ENCODE measurements at places on chromosomes 16 and 17.
A peak's percentile ranks its signal among the peaks of the same experiment; 100 is the strongest.

DNA sequence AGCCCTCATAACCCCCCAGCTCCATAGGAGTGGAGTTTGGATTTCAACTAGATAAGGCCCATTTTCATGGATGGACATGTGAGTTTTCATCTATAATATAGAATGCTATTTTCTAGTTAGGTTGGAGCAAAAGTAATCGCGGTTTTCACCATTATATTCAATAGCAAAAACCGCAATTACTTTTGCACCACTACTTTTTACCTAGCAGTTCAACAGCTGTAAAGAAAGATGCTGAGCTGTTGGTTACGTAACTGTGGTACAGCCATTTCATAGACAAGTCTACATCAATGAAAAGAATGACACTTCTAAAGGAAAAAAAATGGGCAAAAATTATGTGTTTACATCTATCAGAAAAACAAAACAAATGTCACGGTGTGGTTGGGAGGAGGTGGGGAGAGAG lies 507.7 kb downstream of the MAF start:
- no peak for DNase-seq

GRCh38 chr16:57566436-57566835 lies 24.0 kb downstream of the ADGRG5 start:
- no peak for DNase-seq

DNA sequence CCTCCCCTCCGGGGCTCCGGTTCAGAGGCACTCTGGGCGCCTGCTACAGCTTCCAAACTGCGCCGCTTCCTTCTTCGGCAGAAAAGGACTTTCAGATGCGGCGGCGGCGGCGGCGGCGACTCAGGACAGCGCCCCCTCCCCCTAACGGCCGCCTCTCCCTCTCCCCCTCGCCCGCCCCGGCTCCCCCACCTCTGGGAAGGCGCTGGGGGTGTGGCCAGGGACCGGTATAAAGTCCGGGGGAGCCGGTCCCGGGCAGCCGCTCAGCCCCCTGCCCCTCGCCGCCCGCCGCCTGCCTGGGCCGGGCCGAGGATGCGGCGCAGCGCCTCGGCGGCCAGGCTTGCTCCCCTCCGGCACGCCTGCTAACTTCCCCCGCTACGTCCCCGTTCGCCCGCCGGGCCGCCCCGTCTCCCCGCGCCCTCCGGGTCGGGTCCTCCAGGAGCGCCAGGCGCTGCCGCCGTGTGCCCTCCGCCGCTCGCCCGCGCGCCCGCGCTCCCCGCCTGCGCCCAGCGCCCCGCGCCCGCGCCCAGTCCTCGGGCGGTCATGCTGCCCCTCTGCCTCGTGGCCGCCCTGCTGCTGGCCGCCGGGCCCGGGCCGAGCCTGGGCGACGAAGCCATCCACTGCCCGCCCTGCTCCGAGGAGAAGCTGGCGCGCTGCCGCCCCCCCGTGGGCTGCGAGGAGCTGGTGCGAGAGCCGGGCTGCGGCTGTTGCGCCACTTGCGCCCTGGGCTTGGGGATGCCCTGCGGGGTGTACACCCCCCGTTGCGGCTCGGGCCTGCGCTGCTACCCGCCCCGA lies at the start of gene IGFBP4:
Gene IGFBP4, plus strand, starts transcription at position 255 of the 792 bp plus-strand sequence. Its CDS starts 286 bp downstream, at position 541.
- peak; percentile 24 for DNase-seq

DNA sequence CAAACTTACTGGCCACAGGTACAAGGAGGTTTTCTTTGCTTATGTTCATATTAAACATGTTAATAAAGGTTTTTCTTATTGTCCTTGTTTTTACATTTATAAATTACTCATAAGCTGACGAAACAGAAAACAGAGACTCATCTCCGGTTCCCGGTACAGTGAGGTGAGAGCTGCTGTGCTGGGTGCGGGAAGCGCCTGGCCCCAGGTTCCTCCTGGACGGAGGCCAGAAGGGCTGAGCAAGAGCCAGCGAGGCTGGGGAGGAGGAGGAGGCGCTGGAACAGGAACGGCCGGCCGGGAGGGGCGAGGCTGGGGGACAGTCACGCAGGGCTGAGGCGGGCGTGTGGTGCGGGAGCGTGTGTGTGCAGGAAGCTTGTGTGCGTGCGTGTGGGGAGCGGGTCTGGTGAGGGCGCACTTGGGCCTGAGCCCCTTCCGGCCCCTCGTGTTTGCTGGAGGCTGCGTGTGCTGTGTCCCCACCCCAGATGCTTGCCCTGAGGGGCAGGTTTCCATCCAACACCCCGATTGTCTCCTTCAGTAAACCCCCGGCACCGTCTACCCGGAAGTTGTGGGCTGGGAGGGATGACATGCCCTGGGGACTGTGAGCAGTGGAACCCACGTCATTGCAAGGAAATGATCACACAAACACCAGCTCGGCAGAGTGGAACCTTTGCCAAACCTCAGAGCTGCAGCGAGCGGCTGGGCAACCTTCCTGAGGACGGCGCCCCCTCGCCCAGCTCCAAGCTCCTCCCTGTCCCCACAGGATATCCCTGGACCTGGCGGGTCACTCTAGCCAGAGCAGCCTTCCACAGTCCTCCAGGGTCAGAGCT lies 19.5 kb downstream of the CD7 start:
- DNase-seq: peak; percentile 93

DNA sequence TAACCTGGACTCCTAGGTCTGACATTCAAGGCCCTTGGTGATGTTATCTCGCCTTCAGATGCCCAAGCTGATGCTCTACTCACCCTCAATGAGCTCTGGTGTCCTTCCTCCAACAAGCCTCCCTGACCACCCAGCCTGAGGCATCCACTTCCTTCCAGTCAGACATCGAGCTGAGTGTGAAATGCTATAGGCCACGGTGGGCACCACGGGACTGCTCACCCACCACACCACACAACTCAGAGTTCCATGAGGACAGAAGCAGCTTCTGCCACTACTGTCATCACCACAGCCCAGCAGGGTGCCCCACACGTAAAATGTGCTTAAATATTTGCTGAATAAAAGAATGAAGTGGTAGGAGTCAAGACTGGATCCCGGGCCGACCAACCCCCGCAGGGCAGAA lies 12.0 kb downstream of the CREBBP start:
- no peak for DNase-seq

DNA sequence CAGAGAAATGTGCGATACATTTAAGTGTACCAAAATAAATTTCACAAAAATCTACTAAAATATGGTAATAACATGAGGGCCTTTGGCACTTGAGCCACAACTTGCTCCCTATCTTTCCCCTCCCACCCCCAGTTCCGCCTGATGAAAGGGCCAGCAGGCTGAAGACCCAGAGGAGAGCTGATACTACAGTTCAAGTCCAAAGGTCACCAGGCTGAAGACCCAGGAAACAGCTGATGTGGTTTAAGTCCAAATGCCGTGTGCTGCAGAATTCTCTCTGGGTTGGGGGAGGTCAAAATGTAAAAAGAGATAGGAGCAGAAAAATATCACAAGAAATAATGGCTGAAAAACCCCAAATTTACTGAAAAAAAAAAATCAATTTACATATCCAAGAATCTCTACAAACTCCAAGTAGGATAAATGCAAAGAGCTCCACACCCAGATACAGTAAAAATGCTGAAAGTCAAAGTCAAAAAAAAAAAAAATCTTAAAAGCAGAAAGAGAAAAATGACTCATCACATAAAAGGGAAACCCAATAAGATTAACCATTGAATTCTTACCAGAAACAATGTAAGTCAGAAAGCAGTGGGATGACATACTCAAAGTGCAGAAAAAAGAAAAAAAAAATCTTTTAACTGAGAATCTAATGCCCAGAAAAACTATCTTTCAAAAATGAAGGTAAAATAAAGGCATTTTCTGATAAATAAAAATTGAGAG lies 452.1 kb upstream of the ASIC2 start:
- DNase-seq: no peak

- DNase-seq: no peak
Observed at GRCh38 chr16:48271728-48272127, 24.4 kb upstream of the ABCC11 start.

DNA sequence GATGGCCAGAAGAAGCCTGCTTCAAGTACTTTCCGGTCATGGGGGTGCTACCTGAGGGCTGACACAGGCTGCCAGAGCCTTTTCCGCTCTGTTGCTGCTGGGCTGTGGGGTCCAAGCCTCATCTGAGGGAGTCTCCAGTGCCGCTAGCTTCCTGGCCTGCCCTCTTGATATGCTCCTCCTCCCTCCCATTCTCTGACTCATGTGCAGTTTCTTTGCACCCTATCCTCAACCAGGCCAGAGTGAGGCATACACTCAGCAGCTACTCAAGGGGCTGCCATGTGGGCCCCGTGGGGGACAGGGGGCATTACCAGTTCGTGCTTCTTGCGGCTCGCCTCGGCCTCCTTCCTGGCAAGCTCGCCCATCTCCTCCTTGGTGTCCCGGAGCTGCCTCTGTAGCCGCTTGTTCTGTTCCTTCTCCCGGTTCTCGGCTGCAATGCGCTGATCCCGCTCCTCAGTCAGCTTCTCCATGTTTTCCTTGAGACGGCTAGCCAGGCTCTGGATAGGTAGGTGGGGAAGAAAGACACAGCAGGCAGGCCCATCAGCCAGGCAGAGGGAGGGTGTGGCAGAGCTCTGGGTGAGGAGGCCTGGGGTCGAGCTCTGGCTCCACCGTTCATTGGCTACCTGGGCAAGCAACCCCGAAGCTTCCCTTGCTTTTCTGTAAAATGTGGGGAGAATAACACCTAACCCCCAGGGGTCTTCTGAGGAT lies 43.8 kb downstream of the PIPOX start:
- no peak for DNase-seq

DNA sequence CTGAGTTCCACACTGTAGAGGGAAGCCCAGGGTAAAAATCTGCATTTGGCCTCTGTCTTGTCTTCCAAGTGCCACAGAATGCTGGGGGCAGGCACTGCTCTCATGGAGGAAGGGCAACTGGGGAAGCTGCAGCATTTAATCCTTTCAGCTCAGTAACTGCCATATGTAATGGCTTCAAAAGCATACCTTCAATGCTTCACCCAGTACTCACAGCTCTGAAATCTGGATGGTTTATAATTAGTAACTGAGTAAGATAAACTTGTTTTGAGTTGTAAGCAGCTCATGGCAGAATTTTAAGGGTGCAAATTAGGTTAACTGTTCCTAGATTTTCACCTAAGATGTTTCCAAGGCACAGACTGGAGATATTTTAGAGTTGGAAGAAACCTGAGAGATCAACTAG lies 24.5 kb downstream of the PMP22 start:
- DNase-seq: no peak

DNA sequence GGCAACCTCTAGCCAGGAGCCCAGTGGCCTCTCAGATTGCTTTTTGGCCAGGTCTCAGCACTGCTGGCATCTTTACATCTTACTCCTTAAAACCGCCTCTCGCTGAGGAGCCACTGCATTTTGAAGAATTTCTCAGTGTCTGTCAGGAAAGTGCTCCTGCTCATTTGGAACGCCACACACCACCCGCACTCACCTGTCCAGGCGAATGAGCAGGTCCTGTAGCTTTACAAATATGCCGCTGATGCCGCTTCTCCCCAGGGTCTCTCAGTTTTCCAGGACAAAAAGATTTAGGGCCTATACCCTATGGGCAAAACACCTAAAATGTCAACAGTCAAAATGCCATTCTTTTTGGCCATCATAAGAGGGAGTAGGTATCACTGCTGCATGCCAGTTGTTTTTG lies 22.1 kb downstream of the CYB561 start:
- no peak for DNase-seq

GRCh38 chr16:9135797-9136196 lies 44.4 kb downstream of the HAPSTR1 start:
- no peak for DNase-seq

GRCh38 chr16:2764718-2765117 lies 12.3 kb downstream of the SRRM2 start:
- no peak for DNase-seq

DNA sequence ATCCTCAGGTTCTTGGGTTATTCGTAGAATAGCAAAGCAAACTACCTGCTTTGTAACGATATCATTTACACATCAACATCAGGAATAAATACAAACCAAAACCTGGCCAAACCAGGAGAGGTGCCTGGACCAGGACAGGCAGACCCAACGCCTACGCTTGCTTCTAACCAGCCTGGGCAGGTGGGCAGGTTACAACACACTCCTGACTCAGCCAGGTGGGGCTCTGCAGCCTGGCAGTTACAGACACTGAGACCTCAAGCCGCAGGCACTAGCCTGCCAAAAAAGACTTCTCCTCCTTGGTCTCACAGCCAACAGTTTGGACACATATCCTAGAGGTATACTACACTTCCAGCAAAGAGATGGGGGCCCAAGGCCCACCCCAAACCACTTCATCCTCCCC lies 14.0 kb downstream of the ANKRD11 start:
- DNase-seq: no peak

DNA sequence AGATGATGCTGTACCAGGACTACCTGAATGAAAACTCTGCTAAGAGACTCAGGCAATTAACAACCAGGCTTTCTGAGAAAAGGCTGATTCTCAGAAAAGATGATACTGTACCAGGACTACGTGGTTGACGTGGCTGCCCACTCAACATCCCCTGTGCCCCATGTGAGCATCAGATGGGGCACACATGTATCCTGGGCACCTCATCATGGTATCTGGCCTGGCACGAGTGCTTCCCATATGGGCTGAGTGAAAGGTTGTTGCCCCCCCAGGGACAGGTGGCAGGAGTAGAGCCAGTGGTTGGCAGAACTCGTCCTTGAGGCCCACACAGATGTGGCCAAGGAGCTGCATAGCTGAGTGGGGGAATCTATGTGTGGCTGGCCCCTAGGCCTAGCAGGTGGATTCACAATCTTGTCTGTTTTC lies 3.5 kb upstream of the CES4A start:
- DNase-seq: no peak

GRCh38 chr17:27540318-27541101 lies 84.3 kb downstream of the KSR1 start:
- no peak for DNase-seq

GRCh38 chr16:70378869-70379493 lies 32.3 kb downstream of the DDX19A start:
- no peak for DNase-seq

DNA sequence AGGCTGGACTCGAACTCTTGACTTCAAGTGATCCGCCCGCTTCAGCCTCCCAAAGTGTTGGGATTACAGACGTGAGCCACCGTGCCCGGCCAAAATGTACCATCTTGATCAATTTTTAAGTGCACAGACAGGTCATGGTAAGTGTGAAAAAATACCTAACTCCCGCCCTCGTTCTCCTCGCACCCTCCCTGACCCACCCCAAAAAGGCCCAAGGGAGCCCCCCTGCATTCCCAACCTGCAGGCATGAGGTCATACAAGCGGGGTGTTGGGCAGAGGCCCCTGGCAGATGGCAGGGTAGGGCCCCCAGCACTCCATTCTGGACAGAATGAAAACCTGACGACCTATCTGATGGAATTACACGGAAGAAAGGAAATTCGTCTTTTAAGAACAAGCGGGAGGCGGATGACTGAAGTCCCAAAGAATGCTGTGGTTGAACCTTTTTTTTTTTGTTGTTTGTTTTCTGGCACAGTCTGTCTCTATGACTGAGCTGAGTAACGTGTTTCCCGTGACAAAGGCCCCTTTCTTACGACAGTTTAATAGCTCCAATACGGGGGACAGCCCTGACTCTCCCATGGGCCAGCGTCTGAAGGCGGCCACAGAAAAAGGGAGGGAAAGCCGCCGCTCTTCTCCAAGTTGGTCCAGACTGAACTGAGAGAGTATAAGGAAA lies 376.4 kb downstream of the SLC39A11 start:
- no peak for DNase-seq

- no peak for DNase-seq
Observed at GRCh38 chr17:17073581-17074403, 31.5 kb downstream of the MPRIP start.
